ENCODE measurements at places on chromosomes 11 and 22.

GRCh38 chr11:47394322-47395222, 13.8 kb upstream of the SLC39A13 start:
- DNase-seq = no peak

- DNase-seq = peak; percentile 26
These were observed 132.3 kb downstream of the TRIM44 start for GRCh38 chr11:35794850-35795249.

DNA sequence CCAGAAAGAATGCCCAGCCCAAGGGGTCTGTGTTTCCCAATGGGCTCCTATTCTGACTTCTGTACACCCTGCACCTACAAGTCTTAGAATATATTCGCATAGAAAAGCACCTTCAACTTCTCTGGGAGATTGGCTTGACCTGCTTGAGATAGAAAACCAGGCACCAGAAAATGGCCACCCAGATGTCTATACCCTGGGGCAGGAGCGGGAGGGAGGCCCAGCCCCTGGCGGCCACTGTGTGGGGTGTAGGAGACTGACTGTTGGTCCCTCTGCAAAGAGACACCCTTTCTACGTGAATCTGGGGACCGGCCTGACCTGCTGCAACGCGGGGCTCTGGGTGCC, 8.5 kb downstream of the DENND6B start:
- DNase-seq = no peak

DNA sequence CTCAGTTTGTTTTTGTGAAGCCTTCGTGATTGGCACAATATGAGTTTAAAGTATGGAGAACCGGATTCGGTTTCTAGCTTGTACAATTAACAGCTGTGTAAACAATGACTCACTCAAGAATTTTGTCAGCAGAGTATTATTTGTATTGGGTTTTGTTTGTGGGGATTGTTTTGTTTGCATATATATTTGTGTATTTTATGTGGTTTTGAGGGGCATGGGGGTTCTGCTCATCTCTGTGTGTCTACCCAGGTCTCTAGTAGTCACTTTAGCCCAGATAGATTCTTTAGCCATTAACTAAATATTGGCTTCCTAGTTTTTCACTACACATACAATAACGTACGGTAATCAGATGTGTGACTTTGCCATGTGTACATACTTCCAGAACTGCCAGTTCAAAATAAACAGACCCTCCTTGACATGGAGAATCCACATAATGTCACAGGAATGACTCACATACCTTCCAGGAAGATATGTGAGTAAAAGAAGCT, 7.5 kb upstream of the MS4A7 start:
- no peak for DNase-seq

DNA sequence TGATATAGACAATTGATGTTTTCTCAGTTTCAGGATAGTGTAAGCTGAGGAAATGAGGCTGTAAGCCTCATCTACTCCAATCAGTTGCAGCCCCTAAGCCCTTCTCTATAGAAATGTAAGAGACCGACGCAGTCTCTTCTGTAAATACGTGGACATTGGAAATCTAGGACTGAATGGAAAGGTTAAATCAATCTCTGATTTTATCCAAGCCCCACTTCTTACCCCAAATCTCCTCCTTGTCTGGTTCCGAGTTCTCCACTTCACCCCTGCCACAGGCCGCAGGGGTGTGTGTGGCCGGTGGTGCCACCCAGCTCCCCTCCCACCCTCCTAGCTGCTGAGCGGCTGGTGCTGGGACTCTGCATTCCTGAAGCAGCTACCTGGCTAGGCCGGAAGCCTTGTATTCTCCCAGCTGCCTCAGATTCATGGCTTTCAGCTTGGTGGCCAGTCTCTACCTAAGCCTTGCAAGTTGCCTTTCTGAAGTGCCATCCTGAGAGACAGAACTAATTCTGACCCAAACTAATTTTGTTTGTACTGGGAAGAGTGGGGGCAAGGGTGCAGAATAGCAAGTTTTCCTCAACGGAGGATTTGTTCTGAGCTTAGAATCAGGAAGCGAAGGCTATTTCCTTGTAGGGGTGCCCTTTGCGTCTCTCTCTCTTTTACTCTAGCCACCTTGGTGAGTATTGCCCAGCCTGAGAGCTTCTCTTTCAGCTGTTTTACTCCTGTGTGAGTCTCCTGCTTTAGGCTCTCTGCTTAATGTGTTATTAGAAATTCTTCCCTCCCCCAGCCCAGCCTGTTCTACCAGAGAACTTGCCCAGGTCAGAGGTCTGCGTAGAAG, 749 bp downstream of the VWA5A start:
- peak; percentile 73 for DNase-seq

DNA sequence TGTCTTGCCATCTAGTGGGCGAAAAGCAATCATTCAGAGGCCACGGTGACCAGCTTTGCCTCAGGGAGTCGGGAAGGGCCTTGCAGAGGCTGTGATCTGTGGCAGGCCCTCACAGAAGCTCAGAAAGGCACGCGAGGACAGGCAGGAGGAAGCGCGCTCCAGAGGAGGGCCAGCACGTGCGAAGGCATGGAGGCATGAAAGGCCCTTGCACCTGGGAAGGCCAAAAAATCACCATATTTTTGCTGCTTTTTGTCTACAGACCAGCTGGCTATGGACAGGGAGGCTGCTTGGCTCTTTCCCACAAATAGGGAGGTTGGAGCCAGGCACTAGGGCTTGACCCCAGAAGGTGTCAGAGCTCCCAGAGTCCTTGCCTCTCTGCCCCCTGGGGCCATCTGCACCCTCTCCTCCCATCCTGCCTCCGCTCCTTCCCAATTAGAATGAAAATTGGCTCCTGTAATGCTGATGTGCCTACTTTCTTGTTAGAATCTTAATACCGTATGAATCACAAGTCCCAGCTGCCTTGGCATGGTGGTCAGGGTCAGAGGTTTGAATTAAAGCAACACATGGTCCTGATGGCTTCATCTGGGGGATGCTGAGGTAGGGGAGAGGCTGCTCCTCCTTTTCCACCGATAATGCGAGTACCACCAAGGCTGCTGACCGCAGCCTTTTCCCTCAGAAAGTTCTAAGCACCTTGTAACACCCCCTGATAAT, 69.1 kb downstream of the FEZ1 start:
- no peak for DNase-seq

- DNase-seq = no peak
These were observed 29.4 kb upstream of the CTSD start for GRCh38 chr11:1793081-1793480.

DNA sequence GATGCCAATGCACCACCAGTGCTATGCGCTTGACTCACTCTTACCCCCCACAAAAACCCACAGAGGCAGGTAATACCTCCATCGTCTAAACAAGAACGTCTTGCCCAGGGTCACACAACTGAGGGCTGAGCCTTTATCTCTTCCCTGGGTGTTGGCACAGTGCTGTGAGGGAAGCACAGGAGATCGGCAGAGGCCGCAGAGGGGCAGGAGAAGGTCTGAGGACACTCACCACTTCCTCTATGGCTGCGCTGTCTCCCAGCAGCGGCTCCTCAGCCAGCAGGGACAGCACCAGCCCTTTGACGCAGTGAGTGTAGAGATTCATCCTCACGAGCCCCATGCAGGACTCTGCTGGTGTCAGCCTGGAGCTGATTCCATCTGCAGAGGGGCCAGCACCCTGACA, 19.9 kb downstream of the HPS4 start:
- DNase-seq = no peak

GRCh38 chr11:35275786-35276170, 136.8 kb downstream of the CD44 start:
- no peak for DNase-seq

DNA sequence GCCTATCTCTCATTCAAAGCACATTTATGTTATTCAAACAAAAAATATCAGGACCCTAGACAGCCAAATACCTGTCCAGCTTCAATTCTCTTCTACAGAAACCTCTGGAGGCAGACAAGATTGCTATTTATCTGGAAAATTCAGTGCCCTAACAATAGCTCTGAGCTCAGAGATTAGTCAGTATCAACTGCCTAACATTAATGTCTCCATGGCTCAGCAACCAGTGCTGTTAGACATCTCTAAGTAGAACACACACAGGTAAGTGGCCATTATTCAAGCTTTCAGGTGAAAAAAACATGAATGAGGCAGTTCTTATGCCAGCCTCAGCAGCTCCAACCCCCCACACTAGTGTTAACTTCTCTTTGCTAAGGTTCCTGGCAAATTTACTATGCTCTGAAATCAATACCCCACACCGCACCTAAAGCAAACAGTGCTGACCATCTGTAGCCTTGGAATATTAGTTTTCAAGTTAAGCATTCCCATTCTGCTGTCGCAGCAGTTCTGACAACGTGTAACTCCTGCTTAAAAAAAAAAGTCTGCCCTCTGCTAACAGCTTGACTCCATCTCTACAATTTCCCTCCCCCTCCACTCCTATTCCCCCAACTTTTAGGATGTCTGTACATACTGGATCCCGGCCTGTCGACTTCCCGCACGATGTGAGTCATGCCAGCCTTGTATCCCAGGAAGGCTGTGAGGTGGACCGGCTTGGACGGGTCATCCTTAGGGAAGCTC, 1.5 kb downstream of the RPL3 start:
- no peak for DNase-seq

- DNase-seq = peak; percentile 29
These were observed 111.7 kb downstream of the MYO18B start for GRCh38 chr22:25853501-25854284.

DNA sequence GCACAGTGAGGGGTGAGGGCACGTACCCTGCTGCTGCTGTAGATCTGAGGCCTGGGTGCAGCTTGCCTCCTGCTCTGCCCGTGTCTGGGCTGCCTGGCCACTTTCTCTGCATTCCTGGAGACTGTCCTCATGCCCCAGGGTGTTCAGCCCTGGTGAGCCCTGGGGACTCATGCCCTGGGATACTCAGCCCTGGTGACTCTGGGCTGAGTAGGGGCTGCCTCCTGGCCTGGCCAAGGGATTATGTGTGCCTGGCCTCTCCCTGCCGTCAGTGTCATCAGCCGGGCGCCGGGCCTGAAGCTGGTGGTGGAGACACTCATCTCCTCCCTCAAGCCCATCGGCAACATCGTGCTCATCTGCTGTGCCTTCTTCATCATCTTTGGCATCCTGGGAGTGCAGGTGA, 94.7 kb downstream of the CACNA1I start:
- DNase-seq = peak; percentile 29

- no peak for DNase-seq
These were observed 95.5 kb downstream of the USP35 start for GRCh38 chr11:78284260-78284659.

GRCh38 chr22:39545386-39546365, 13.1 kb upstream of the RPS19BP1 start:
- DNase-seq = peak; percentile 77

DNA sequence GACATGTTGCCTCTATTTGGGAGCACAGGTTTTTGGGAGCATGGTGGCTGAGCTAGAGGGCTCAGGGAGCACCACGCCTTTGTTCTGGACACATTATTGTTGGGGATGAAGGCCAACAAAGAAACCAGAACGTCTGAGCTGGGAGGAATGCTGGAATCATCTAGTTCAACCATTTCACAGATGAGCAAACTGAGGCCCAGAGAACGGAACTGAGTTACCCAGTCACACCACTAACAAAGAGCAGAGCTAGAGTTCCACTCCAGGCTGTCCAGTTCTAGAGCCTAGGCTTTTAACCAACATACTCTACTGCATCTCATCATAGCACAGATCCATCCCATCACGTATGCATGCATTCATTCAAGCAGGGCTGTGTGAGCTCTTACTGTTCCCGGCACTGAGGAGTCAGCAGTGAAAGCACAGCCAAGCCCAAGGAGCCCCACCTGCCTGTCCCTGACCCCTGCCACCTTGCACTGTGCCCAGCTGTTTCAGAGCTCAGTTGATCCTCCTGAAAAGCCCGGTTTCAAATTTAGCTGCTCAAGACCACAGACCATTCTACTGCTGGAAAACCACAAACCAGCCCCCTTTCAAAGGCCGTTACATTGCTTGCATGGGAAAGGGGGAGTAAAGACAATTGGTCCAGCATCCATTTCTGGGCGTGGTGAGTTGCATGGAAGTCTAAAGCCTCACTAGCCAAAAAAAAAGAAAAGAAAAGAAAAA, 16.9 kb upstream of the TCF20 start:
- DNase-seq = no peak

- DNase-seq = no peak
These were observed 8.5 kb upstream of the FEZ1 start for GRCh38 chr11:125504580-125504979.

DNA sequence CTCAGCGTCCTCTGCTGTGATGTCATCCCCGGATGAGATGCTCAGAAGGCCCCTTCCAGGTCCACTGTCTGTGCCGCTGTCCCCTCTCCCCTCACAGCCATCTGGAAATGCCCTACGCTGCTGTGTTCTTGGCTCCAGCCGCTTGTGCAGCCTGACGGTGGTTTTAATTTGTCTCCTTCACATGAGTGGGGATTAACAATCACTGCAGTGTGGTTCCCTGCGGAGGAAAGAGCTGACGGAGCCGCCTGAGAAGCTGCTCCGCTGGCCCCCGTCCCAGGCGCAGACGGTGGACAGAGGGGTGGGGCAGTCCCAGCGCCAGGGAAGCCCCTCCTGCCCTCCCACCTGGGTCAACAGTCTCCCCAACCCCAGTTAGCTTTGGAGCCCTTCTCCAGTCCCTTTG, 67.5 kb upstream of the PHF21B start:
- DNase-seq = no peak

- no peak for DNase-seq
These were observed 56.5 kb upstream of the ANO1 start for GRCh38 chr11:70021586-70021985.

DNA sequence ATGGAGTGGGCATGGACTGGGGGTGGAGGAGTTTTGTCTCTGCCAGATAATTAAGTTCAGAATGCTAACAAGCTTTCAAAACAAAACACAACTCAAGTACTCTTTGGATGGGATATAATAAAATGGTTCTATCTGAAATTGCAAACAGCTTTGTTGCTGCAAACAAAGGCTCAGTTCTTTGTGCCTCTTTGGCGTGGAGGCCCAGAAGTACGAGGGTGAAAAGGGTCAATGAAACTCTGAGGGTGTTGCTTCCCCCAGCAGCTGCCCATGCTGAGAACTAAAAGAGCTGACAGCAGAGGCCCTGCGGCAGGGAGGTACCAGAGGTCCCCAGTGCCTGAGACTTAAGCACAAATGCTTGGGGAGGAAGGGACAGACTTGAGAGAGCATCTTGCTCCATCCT, 26.5 kb upstream of the IGSF22 start:
- DNase-seq = no peak

- no peak for DNase-seq
These were observed 66.1 kb downstream of the PANX1 start for GRCh38 chr11:94194712-94195111.

DNA sequence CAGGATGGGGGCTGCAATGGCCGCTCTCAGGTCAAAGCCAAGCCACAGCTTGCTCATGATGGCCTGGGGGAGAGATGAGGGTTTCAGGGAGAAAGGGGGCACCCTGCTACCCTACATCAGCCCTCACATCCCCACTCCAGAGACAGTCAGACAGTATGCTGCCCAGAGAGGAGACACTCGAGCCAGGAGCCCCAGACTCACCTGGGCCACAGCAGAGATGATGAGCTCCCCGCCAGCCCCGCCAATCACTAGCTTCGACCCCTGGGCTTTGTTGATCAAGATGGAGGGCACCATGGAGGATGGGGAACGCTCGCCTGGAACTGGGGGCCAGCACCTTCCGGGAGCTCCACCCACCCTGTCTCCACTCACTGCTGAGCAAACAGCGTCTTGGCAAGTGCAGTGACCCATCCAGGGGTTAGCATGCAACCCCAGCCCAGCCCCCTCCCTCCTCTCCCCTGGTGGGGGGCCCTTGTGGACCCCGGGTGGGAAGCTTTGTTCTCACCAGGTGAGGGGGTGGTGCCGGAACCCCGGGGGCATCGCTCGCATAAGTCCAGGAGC, 19.8 kb downstream of the GGT5 start:
- no peak for DNase-seq

- no peak for DNase-seq
These were observed 32.6 kb upstream of the PRAME start for GRCh38 chr22:22591348-22592299.

All from mesendoderm (in vitro differentiated cells).